Ecto neural progenitor cell (in vitro differentiated cells): ENCODE measurements at places on chromosomes 4 and X.

DNA sequence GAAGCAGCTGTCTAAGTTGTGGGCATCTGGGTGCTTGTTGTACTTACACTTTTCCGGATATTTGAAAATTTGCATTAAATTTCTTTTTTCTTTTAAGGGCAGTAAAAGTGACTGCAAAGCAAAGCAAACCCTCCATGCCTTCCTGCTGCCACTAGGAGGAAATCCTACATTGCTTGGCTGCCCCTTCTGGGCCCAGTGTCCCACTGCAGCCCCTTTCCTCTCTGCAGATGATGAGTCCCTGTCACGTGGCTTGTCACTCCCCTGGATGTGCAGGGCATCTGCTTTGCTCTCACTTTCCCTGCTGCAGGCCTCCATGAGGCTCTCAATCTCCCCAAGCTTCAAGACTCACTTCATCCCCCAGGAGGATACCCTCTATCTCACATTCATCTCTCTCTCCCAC is 12.7 kb downstream of the TSR2 start:
- peak; percentile 51 for DNase-seq

DNA sequence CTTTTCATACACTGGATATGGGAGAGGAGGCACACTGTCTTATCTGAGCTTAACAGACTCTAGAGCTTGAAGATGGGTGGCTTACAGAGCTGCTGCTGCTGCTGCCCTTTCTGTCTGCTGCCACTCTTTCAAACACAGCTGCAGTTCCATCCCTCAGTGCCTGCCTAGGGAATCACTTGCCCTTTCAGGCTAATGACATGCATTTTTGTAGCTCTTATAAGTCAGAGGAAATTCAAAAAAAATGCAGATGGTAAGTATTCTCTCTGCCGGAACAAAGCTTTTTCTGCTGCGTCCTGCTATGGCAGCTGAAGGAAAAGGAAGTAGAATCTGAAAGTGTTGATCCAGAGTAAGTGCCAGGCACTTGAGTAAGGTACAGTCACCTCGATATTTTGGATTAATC is 460.4 kb upstream of the DIAPH2 start:
- DNase-seq, result no peak

DNA sequence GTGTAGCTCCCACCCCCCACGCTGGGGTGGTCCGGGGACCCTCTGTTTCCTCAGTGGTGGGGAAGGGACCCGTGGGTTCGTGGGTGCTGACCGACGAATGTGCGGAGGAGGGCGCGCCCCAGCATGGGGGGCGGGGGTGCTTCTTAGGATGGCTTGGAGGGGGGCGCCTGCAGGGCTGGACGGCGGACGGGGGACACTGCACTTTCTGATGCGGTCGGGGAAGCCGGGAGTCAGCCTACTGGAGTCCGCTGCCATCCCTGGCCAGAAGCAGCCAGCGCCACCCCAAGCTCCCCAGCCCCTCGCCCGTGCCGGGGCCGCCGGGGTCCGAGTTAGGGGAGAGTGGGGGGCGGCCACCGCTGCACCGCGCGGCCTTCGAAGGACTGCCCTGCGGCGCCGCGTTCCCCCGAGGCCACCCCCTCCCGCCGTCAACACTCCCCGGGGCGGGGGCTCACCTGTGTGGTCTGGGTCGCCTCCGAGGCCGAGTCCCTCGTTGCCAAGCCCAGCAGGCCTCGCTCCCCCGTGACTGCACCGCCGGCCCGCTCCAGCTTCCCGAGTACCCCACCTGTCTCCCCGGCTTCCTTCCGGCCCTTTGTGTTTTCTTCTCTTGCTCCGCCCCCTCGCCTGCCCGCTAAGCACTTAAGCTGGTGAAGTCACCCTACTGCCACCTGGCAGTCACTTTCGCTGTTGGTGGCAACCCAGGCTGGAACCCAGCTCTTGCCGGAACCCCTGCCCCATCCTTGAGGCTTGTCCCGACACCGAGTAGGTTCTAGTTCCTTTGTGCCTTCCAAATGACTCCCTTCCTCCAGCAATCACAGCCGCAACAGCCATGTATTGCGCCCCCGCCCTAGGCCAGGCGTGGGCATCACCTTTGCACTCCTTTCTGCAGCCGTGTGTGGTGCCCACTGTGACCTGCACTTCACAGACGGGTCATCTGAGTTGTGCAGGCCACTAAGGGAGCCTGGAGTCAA is at the start of gene OCIAD2:
TSS of gene OCIAD2 (minus strand) at position 569 of the 968 bp plus-strand sequence. CDS start 2,225 bp downstream, outside the sequence.
- DNase-seq, result peak; percentile 71

DNA sequence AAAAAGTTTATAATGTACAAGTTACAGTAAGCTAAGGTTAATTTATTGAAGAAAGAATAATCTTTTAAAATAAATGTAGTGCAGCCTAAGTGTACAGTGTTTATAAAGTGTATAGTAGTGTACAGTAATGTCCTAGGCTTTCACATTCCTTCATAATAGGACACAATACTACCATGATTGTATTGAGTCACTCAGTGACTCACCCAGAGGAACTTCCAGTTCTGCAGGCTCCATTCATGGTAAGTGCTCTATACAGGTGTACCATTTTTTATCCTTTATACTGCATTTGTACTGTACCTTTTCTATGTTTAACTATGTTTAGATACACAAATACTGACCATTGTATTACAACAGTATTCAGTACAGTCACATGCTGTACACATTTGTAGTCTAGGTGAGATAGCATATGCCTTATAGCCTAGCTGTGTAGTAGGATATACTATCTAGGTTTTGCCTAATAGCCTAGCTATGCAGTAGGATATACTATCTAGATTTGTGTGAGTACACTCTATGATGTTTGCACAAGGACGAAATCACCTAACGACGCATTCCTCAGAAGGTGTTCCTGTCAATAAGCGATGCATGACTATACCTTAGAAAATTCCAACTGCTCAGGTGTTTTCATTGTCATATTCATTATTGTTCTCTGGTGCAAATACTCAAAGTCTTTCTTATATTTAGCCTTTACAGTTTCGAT is 5.5 kb upstream of the TMEM255A start:
- no peak for DNase-seq

GRCh38 chrX:10244915-10245622 is 88.3 kb downstream of the CLCN4 start:
- DNase-seq, result no peak

DNA sequence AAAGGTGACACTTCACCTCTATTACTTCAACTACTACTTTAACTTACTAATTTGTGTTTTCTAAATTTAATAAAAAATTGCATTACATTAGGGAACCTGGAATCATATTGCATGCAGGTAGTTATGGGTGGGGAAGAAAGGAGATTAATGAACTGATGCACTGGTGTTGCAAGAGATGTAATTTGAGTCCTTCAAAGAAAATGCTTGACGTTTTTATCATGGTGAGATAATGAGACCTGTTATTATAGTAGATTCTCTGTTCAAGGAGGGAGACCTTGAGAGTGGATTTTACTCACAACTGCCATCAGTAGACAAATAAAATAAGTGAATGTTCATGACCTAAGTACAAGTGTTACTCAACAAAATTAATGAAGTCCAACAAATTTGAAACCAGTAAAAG is 26.4 kb upstream of the MED14 start:
- no peak for DNase-seq
